ENCODE measurements at places on chromosomes 2 and 18.

GRCh38 chr18:51811883-51812282 is 528.1 kb upstream of the DCC start:
- DNase-seq: no peak
- H3K4me1 ChIP-seq: no peaks in the 10 kb centered on the region
- H3K27me3 ChIP-seq: no peaks in the 10 kb centered on the region
- no peaks in the 10 kb centered on the region for H3K36me3 ChIP-seq
- no peak overlapping the region for H3K4me3 ChIP-seq

GRCh38 chr2:7670905-7671641 is 753.9 kb downstream of the RNF144A start:
- H3K4me1 ChIP-seq: no peaks in the 10 kb centered on the region
- no peak overlapping the region for H3K4me3 ChIP-seq
- no peak overlapping the region for H3K27ac ChIP-seq

DNA sequence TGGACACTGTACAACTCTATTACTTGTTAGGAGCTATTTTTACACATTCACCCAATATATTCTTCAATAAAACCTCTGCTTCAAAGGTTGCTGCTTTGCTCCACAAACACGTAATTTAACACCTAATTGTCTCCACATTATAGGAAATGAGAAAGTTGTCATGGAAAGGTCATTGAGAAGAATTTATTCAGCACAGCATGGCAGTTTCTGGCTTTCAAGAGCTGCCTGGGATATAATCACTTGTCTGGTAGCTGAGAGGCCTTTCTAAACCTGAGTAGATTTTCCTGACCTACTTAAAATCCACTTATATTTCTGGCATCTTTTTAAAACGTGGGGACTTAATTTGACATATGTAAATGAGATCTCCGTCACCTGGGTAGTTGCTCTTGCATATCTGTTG is 216.1 kb downstream of the ZNF804A start:
- no peaks in the 10 kb centered on the region for H3K27me3 ChIP-seq
- H3K27ac ChIP-seq: no peak overlapping the region
- no peaks in the 10 kb centered on the region for H3K4me1 ChIP-seq
- H3K36me3 ChIP-seq: no peaks in the 10 kb centered on the region
- no peak for DNase-seq

- no peak overlapping the region for H3K4me3 ChIP-seq
- H3K27ac ChIP-seq: no peak overlapping the region
- peak; percentile 43 for DNase-seq
- peaks cover 9% of the 10 kb centered on the region for H3K27me3 ChIP-seq
- H3K4me1 ChIP-seq: no peaks in the 10 kb centered on the region
These were observed 8.0 kb downstream of the PDCD1 start for GRCh38 chr2:241850544-241851324.

DNA sequence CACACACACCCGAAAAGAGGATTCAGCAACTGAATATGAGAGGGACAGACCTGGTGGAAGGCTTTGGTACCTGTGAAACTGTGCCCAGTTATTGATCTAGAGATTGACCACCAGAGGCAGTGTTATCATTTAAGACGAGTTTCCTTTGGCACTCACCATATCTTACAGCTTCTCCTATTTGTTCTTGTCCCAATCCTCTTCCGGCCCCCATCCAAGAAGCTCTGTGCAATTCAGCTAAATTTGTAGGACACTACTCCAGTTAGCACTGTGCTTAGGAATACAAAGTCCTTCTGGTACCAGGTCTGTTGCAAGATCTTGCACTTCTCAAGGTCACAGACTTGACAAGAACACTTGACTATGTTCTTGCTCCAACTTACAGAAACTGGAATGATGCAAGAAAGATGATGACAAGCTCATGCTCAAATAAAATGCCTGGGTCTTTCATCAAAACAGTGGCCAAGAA is 177.7 kb downstream of the TMEM247 start:
- no peak for DNase-seq
- no peak overlapping the region for H3K4me3 ChIP-seq
- H3K4me1 ChIP-seq: peaks cover 17% of the 10 kb centered on the region
- H3K36me3 ChIP-seq: no peaks in the 10 kb centered on the region
- no peaks in the 10 kb centered on the region for H3K27me3 ChIP-seq
- H3K27ac ChIP-seq: peak overlapping the region; percentile 62

DNA sequence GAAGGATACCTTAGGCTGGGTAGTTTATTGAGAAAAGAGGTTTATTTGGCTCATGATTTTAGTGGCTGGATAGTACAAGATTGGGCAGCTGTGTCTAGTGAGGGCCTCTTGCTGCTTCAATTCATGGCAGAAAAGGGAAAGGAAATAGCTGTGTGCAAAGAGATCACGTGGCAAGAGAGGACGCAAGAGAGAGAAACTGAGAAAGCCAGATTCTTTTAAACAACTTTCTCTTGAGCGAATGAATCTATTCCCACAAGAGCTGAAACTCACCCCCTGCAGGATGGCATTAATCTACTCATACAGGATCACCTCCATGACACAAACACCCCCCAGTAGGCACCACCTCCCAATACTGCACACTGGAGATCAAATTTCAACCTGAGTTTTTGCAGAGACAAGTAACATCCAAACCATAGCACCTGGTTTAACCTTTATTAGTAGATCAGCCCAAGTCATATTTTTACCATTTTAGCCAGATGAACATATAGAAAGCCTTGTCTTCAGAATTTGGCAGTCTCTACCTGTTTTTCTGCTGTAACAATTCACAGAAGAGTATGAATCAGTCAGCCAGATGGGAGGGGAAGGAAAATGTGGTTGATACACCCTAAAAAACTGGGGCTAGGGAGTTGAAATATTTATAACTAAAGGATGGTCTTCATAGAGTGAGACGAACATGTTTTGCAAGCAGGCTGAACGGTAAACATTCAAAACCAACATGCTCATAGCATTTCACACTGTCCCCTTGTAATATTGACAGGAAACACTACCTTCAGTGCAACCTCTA is 73.9 kb upstream of the NCKAP5 start:
- no peaks in the 10 kb centered on the region for H3K36me3 ChIP-seq
- H3K4me3 ChIP-seq: no peak overlapping the region

- H3K4me3 ChIP-seq: no peak overlapping the region
- no peaks in the 10 kb centered on the region for H3K36me3 ChIP-seq
- no peaks in the 10 kb centered on the region for H3K4me1 ChIP-seq
These were observed 30.0 kb downstream of the CPS1 start for GRCh38 chr2:210586381-210586780.

- no peak for DNase-seq
- H3K4me3 ChIP-seq: no peak overlapping the region
- no peak overlapping the region for H3K27ac ChIP-seq
- H3K36me3 ChIP-seq: peaks cover 11% of the 10 kb centered on the region
- no peaks in the 10 kb centered on the region for H3K27me3 ChIP-seq
These were observed 11.5 kb downstream of the MFSD2B start for GRCh38 chr2:24021122-24021998.

- H3K4me1 ChIP-seq: peaks cover 39% of the 10 kb centered on the region
- H3K27ac ChIP-seq: peak overlapping the region; percentile 19
- no peaks in the 10 kb centered on the region for H3K27me3 ChIP-seq
- peaks cover 19% of the 10 kb centered on the region for H3K36me3 ChIP-seq
These were observed 22.7 kb downstream of the CYB5A start for GRCh38 chr18:74268933-74269620.

DNA sequence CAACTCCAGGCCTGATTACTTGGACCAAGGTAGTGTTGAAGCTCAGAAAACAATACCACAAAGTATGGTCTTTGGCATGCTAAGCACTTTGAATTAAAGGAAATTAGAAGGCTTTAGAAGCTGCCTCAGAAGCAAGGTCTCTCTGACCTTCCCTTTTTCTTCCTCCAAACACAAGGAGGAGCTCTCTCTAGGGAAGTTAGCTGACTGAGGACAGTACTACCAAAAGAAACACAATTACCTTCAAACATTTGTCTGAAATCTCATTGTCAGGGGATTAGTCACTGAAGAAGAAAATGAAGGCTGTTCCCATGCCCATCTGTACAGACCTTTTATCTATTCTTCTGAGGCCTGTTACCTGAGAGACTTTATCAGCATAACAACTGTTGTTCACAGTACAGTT is 279.3 kb downstream of the CDH20 start:
- H3K4me3 ChIP-seq: no peak overlapping the region
- no peaks in the 10 kb centered on the region for H3K36me3 ChIP-seq
- no peak overlapping the region for H3K27ac ChIP-seq
- peaks cover 8% of the 10 kb centered on the region for H3K4me1 ChIP-seq
- H3K27me3 ChIP-seq: no peaks in the 10 kb centered on the region
